ENCODE measurements at places on chromosomes 3 and 15. TPM values are rescaled to one million over a fixed set of nuclear protein-coding genes. Genes with fewer than 3 reads are reported as not detected.

CPLX3 gene
- not detected for total RNA-seq

ADGRG7 gene
- total RNA-seq, result not detected

TBC1D5 gene
- total RNA-seq, result 43.3 TPM

TRIM59 gene
- total RNA-seq, result not detected

C2CD4A gene
- not detected for total RNA-seq

ROPN1B gene
- not detected for total RNA-seq

NTRK3 gene
- total RNA-seq, result 52.7 TPM

ALDH1A3 gene
- 10.9 TPM for total RNA-seq

RBP2 gene
- not detected for total RNA-seq

SPINK8 gene
- total RNA-seq, result not detected

UROC1 gene
- not detected for total RNA-seq

RAB43 gene
- 72.9 TPM for total RNA-seq

SLC12A8 gene
- not detected for total RNA-seq

HIGD2B gene
- not detected for total RNA-seq

SPCS1 gene
- 170 TPM for total RNA-seq

OXSM gene
- total RNA-seq, result not detected

IQCF5 gene
- total RNA-seq, result not detected

PAK6 gene
- not detected for total RNA-seq

SLCO3A1 gene
- total RNA-seq, result 53.2 TPM

CCR1 gene
- 10.2 TPM for total RNA-seq
